ENCODE measurements at places on chromosomes 6 and 20.

DNA sequence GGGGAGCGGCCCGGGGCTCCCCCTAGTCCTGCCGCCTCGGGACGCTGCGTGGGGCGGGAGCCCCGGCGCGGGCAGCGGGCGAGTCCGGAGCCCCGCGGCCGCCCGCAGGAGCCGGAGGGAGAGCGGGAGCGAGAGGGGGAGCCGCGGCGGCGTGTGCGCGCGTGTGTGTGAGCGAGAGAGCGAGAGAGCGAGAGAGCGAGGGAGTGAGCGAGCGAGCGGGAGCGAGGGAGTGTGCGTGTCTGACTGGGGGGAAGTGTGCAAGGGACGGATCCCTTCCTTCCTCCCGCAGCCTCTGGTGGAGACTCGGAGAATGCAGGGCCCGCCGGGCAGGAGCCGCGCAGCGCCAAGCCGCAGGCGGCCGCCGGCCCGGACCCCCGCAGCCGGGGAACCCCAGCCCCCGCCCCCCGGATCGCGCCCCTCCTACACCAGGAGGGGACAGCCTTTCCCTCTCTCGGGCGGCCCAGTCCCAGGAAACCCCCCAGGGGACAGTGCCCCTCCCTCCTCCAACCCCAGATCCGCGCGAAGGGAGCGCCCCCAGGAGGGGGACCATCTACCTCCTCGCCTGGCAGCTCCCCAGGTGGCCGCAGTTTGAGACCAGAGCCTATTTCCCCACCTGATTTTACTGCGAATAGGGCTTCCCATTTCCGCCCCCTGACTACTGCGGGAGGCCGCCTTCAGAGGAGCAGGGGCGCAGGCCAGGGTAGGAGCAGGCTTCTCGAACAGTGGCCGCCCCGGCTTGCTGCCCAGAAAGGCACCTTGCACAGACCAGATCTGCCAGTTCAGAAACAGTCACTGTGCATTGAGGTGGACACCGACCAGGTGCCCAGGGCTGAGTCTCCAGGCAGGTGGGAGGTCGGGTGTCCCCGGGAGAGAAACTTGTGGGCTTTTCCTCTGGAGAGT, at the start of gene CDH22:
Gene CDH22 (minus strand): TSS at position 241 of the 900 bp plus-strand sequence. CDS start 57,204 bp downstream, outside the sequence.
- ATAC-seq, result peak; percentile 38

DNA sequence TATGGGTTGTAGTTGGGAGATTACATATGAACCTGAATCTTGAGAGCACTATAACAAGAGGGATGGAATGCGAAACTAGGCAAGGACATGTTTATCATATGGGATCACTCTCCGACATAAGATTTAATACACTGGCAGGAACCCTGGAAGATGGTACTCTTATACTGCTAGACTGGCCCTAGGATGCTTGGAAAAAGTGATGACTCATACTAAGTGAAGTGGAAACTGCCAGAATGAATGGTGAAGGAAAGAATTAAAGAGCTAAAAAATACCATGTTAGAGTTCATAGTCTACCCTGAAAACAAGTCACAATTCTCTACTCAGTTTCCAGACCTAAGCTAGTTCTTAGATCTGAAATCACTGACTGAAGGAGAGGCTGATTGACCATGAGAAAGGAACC, 45.5 kb upstream of the THEMIS start:
- ATAC-seq, result no peak

DNA sequence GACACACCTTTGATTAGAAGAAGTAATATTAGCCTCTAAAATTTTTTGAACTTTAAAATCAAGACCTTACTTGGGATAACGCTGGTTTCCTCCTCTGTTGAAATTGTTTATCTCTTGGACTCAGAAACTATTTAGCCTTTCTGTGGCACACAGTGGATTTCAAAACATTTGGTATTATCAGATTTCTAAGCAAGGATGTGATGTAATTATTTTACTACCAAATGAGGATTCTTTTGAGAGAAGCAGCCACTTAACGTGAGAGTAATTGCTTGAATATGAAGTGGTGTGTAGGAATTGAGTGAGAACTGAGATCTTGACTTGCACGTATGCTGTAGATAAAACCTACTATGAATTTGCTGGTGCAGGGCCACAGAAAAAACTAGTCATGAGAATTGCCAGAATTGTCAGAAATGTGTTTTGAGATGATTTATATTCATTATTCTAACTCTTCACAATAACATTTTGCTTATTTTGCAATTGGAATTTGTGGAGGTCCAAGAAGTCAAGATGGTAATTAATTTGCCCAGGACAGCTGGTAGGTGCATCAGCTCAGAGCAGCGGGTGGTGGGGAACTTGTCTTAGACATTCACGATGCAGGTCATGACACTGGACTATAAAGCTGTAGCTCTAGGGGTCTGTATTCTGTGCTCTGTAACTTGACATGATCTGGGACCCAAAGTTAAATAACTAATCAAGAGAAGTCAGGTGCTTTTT, 53.4 kb downstream of the AKAP12 start:
- no peak for ATAC-seq

- ATAC-seq, result no peak
Measured at GRCh38 chr6:63858691-63859090, 223.1 kb downstream of the PHF3 start.

- no peak for ATAC-seq
Measured at GRCh38 chr6:23176883-23177282, 607.5 kb downstream of the HDGFL1 start.

GRCh38 chr6:836276-836853, 143.4 kb upstream of the EXOC2 start:
- ATAC-seq, result no peak

DNA sequence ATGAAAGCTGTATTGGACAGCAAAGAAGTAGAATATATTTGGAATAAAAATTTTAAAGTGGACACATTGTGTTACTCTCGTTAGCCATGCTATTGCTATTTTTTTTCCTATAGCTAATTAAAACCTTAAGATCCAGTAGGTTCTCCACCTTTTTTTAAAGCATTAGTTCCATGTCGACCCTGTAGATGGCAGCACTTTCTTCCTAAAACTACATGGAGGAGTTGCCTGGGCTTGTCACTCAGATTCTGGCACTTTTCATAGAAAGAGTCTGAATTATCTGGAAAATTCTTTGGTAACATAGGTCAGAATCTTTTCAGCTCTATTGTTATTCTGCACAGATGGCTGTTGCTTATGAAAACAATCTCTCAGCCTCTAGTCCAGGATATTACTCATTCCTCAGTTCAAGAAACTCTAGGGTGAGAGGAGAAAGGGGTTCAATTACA, 42.0 kb upstream of the ESR1 start:
- peak; percentile 52 for ATAC-seq

- ATAC-seq, result no peak
Measured at GRCh38 chr6:52693773-52694172, 22.9 kb downstream of the TMEM14A start.

GRCh38 chr6:87102151-87102621, 7.3 kb upstream of the CGA start:
- no peak for ATAC-seq

DNA sequence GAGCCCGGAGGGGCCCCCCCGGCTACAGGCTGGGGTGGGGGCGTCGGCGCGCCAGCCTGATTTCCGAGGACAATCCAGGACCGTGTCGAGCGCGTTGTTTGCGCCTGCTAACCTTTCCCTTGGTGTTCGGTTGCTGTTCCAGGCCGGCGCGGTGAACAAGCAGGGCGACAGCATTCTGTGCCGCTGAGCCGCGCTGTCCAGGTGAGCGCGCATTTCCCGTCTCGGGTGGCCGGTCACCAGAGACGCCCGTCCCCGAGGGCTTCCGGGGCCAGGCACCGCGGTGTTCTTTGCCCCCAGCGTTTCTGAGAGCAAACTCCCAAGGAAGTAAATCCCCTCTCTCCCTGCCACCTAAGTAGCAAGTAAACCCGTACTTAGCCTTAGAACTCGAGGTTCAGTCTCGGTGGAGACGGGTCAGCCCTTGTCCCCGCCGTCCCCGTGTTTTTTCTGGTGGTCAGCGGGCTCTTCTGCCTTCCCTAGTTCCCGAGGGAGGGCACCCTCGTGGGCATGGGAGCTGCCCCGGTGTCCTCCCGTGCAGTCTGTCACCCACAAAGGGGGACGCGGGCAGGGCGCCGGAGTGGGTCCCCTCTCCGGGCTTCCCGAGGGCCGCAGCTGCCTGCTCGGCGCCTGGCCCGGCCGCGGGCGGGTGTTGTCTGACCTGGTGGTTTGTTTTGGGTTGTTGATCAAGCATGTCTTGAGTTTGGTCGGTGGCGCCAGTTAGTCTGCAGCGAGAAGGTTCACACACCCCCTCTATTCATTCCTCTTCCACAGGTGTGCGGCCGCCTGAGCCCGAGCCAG, 1.5 kb downstream of the ID4 start:
- ATAC-seq, result no peak

GRCh38 chr20:58331961-58332551, 22.5 kb downstream of the RAB22A start:
- no peak for ATAC-seq

- ATAC-seq, result no peak
Measured at GRCh38 chr20:12327205-12327604, 409.5 kb downstream of the BTBD3 start.

GRCh38 chr6:131199568-131200272, 64.5 kb downstream of the AKAP7 start:
- ATAC-seq, result peak; percentile 97

GRCh38 chr20:2796011-2796660, 4.3 kb downstream of the CPXM1 start:
- no peak for ATAC-seq

DNA sequence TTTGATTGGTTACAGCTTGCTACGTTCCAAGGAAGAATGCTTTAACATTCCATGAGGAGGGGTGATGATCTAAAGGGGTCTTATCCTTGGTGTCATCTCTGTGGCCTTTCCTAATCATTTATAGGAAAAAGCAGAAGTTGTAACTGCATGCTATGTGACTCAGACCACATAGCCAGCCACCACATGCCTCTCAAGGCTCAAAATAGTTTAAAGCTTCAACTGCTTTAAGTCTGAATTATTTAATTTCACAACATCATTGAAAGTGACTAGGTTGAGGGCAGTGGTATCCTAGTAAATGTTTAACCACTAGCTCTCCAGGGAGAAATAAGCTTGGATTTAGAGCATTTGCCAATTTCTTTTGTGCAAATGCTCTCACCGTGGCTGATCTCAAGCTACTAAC, 29.7 kb downstream of the MC3R start:
- no peak for ATAC-seq

- ATAC-seq, result no peak
Measured at GRCh38 chr6:113873043-113873667, 16.0 kb downstream of the MARCKS start.

- ATAC-seq, result no peak
Measured at GRCh38 chr20:25221592-25222460, 26.1 kb upstream of the PYGB start.

DNA sequence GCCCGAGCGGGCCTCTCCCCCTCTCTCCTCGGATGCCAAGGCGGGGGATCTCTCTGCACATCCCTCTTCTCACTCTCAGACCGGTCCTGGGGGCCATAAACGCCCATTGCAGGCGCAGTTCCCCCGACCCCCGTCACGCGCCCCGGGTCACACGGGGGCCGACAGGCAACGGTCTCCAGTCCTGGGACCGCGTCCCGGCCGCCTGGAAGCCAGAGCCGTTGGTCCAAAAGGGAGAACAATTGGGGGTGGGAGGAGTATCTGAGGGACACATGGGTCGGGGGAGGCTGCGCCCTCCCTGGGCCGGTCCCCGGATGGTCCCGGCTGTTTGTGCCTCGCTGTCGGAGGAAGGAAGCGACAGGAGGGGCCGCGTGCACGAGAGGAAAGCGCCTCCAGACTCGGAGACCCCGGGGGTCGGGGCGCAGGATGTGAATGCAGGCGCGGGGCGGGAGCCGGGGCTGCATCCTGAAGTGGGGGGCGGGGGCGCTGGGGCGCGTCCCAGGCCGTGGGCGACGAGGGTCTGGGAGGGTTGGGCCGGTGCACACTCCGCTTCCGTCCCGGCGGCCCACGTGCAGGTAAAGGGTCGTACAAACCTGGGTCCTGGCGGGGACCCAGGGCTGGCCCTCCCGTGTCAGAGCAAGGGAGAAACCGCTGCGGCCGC, 903 bp downstream of the SLC4A11 start:
- no peak for ATAC-seq

DNA sequence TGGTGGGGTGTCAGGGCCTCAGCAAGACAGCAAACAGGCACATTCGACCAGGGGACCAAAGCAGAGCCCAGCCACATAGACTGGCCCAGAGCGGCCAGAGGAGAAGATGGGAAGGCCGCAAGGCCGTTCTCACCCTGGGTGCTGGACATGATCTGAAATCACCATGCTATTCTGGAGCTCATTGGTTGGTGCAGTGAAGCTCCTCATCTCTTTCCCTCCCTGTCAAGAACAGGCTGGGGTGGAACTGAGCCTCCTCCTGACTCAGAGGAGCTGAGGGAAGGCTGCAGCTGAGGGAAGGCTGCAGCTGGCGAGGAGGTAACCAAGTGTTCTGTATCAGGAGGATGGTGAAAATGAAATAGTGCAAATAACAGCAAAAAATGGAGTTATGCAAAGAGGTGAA, 80.0 kb downstream of the AKAP7 start:
- no peak for ATAC-seq

- ATAC-seq, result peak; percentile 48
Measured at GRCh38 chr20:41072190-41072863, 43.7 kb downstream of the TOP1 start.

DNA sequence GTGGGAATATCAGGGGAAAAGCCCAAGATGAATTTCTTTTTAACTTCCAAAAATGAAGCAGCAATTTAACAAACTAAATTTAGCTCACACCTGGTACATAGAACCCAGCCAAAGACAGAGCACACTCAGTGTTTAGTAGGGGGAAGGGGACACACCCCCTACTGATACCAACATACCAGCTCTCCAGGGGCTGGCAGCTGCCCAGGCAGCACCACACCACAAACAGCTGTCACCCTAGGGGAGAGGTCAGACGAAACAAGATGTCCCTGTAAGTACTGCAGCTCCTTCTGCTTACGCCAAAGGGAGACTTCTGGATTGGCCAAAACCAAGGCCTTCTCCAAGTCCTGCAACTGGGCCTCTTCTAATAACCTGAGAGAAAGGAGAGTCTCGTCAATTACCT, 26.0 kb downstream of the MDN1 start:
- ATAC-seq, result no peak

GRCh38 chr6:64838726-64839125, 868.3 kb downstream of the EYS start:
- ATAC-seq, result no peak

Data from activated T-helper 17 cell treated with anti-CD3 and anti-CD28 coated beads, Interleukin-2, amount 50 U/mL, for 72 hours (primary cell).